ENCODE measurements at places on chromosomes 2 and 18.

GRCh38 chr2:239898292-239898925 is 126.7 kb downstream of the NDUFA10 start:
- DNase-seq: no peak

GRCh38 chr2:40740419-40740818 is 288.5 kb upstream of the SLC8A1 start:
- no peak for DNase-seq

GRCh38 chr18:7821784-7822183 is 254.7 kb downstream of the PTPRM start:
- no peak for DNase-seq

DNA sequence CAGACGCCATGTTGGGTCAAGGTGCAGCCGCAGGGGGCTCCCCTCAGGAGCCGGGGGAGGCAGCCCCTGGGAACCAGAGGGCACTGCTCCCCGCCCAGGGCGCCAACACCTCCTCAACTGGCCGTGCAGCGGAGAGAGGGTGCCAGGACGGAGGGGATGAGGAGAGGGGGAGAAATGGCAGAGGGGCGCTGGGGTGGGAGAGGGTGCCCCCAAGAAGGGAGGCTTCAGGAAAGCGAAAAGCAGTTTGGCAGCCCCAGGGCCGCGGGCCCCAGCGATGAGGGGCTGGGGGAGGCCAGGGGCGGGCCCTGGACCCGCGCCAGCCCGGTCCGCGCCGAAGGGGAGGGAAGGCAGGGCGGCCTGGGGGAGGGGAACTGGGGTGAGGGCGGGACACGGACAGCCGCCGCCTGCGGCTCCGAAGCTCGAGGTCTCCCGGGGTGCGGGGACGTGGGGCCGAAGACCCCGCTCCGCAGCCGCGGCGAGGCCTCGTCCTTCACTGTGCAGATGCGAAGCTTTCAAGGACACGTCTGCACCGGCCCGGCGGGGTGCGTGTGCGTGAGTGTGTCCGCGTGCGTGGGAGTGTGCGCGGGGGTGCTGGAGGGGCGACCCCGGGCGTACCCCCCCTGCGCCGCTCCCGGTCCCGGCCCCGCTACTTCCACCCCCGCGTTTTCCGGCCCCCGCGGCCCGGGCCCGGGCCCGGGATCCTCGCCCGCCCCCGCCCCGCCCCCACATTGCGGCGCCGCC is 1.4 kb downstream of the DNMT3A start:
- no peak for DNase-seq

- DNase-seq: no peak
Measured at GRCh38 chr2:160114020-160114419, 51.6 kb upstream of the PLA2R1 start.

DNA sequence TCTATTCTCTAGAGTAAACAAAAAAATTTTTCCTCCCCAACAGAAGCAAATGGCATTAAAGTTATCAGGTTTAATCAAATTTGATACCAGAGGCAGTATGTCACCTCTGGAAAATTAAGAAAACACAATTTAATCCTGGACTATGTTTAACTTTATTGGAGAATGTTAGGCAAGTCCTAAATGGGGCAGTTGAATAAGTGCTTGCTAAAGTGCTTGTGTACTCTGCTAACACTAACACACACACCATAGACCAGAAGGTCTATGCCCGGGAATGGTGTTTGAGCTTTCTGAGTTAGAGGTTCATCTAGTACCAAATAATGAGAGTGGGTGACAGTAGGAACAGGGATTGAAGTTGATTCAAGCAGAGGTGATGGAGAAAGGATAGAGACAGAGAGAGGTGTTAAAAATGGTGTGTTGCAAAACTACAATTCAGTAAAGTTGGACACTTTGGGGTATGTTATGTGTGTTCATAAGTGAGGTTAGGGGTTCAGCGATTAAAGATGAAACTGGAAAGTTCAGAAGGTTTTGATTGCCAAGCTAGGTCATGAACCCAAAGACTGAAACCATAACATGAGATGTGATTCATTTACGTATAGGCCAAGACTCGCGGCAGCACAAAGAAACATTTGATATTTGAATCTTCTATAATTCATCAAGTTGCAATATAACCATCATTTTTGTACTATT is 40.5 kb upstream of the PEX13 start:
- DNase-seq: no peak

DNA sequence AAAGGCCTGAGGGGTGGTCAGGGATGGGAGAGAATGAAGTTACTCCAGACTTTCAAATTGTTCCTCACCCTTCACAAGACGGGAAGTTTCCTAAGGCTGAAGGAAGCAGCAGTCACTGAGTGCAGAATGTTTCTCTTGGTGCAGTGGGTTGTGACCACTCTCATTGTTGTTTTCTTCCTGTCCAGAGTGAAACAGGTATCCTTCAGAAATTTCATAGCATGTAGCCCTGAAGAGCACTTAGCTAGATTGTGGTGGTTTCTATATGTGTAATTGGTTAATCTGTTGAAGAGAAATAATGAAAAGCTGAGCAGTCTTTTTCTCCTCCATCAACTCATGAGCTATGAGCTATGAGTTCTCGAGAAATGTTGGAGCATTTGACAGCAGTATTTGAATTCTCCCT is 96.8 kb downstream of the GPD2 start:
- no peak for DNase-seq

DNA sequence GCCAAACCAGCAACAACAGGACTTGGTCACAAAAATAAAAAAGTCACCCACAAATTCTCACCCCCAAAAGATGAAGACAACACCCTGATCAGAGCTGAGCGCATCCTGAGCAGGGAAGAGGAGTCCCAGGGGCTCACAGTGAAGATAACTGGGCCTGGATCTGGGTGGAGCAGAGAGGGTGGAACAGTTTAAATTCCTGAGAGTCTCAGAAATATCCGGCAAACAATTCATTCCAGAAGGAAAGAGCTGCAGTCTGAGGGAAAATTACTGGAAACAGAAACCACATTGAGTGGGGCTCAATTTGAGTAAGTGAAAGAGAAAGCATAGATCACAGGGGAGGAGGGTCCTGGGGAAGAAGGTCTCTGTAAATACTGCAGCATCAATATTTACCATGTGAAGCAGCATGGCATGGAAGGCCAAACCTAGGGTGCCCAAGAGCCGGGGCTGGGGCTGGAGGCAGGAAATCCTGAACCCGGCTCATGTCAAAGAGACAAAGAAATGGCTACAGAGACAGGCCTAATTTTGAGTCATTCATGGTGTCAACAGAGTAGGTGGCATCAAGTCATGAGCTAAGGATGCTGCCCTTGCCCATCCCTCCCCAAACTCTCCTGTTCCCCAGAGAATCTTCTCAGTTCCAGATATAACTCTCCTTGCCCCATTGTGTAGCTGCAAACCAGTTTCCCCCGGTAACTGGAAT is 61.4 kb upstream of the ZBTB7C start:
- DNase-seq: no peak

Data from natural killer cell (primary cell).